EL (cell line): ENCODE measurements at places on chromosomes 3 and 15.

- DNase-seq, result peak; percentile 89
These were observed 32.1 kb downstream of the PTH1R start for GRCh38 chr3:46909535-46910161.

DNA sequence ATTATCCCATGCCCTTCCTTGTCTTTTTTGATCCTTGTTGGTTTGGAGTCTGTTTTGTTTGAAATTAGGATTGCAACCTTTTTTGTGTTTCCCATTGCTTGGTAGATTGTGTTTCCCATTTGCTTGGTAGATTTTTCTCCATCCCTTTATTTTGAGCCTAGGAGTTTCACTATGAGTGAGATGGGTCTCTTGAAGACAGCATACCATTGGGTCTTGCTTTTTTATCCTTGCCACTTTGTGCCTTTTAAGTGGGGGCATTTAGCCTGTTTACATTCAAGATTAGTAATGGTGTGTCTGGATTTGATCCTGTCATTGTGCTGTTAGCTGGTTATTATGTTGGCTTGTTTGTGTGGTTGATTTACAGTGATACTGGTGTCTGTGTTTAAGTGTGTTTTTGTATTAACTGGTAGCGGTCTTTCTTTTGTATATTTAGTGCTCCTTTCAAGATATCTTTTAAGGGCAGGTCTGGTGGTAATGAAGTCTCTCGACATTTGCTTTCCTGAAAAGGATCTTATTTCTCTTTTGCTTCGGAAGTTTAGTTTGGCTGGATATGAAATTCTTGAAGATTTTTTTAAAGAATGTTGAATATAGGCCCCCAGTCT lies 70.8 kb downstream of the AKAP13 start:
- no peak for DNase-seq

- no peak for DNase-seq
These were observed 10.4 kb upstream of the ZFYVE19 start for GRCh38 chr15:40796512-40796911.

- DNase-seq, result no peak
These were observed 490.8 kb downstream of the MCTP2 start for GRCh38 chr15:94722024-94722636.

GRCh38 chr3:63679186-63679585 lies 26.7 kb downstream of the SNTN start:
- no peak for DNase-seq
